ENCODE measurements at places on chromosomes 13 and 19. TPM values are rescaled to one million over a fixed set of nuclear protein-coding genes. Genes with fewer than 3 reads are reported as not detected.

GRCh38 chr13:100305398-100305797 lies 216.5 kb downstream of the PCCA start:
- no peak for DNase-seq

- DNase-seq, result peak; percentile 40
Observed at GRCh38 chr13:112973577-112973951, 4.5 kb downstream of the MCF2L start.

DNA sequence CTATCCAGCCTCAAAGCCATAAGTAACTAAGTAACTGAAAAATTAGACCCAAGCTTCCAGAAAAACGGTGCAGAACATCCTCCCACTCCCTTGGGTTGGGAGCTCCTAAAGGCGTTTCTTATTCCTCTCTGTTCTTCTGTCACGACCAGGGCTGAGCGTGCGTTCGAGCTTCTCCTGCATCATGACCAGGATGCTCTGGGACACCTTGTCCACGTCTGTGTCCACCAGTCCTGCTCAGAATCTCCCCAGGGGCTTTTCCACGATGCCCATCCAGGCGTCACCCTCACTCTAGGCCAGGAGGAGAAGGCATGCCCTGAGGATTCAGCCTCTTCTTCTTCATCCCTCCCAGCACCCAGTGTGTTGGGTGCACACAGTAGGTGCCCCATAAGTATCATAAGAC lies 37.8 kb upstream of the GAS6 start:
- DNase-seq, result no peak

DNA sequence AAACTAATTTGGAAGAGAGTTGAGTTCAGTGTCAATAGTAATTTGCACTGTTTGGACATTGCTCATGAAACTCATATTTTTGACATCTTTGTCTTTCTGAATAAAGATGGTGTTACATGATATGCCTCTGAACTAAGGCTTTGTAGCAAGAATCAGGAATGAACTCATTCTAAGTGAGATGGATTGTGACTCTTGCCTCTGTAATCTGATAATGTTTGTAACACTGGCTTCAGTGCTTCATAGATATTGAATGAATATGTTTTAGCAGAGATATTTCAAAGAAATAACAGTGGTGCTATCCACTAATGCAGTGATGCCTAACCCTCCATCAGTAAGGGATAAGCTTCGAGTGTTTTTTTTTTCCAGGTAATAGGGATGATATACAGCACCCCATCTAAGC lies 32.9 kb downstream of the TEX26 start:
- no peak for DNase-seq

DNA sequence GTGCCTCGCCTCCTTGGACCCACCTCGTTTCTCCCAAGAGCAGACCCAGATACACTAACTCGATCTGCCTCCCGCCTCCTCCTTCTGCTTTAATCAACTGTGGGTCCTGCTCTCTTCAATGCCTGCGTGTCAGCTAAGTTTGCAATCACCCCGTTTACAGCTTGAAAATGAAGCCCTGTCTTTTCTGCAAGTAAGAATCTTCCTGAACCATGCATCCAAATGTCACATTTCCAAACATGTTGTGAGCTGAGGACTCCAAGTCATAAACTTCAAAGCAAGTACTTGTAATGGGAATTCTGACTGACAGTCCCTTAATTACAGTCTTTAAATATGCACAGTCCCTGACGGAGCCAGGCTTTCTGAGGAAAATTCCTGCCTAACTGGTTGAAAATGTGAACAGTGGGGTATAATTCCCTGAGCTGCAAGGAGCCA lies 154.9 kb upstream of the UQCRFS1 start:
- no peak for DNase-seq

DUS3L gene
- total RNA-seq, result 81.6 TPM

PSG6 gene
- total RNA-seq, result not detected

All from Peyer's patch (tissue), 4 donors.